ENCODE measurements at places on chromosomes 6 and 20.

DNA sequence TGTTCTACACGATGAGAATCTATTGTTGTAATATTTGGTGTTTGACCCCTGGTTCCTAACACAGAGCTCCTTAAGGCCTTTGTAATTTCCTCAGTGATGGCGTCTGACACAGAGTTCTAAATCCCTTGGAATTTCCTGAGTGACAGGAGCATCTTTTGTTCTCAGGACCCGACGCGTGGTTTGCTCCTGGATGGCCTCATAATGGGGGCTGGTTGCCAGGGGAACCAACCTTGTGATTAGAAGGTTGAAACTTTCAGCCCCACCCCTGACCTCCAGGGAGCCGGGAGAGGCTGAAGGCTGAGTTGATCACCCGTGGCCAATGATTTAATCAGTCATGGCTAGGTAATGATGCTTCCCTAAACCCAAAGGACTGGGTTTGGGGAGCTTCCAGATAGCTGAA lies 20.5 kb upstream of the ZNF133 start:
- DNase-seq, result no peak

DNA sequence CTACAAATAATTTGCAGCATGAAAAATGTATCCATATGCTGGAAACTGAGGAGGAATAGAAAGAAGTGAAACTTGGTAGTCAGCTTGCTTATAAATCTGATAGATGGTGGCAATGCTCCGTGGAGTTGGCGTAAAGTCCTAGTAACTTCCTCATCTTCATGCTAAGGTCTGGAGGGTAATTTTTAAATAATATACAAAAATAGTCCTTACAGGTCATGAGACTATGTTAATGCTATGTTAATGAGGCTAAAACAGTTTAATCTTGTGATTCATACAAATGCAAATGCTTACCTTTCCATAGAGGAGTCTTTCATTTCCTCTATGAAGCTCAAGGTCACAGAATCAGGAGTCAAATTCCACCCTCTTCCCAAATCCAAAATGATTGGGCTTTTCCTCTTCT lies 9.4 kb upstream of the CRIP3 start:
- DNase-seq, result no peak

DNA sequence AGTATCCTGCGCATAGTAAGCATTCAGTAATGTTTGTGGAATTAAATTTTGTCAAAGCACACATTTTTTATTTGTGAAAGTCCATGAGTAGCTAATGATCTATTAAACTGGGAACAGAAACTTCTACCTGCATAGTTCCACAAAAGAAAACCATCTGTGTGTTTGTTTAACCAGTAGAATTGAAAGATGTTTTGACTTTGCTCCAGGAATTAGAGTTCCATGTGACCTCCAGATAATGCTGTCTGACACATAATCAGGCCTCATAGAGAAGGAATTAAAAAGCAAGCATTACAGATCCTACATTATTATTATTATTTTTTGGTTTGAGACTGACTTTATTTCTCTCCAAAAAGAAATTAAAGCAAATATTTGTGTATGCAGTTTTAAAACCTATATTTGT lies 126.5 kb downstream of the PACRG start:
- DNase-seq, result no peak

GRCh38 chr6:43076464-43077332 lies 584 bp downstream of the PTK7 start:
- DNase-seq, result peak; percentile 55

DNA sequence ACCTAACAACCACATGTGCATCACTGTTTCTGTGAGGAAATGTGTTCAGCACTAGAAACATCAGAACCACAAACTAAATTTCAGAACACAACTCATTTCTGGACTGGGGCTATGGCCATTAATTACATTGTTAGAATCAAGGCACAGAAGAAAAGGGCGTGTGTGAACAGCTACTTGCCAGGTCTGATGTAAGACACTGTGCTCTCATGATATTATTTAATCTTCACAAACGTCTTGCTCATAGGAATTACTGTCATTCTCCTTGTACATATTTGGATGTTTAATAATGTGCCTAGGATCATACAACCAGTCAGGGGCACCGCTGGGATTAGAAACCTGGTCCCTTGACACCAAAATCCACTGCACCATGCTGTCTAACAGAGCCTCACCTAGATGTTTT lies 14.8 kb downstream of the ADGRF1 start:
- DNase-seq, result no peak

- no peak for DNase-seq
These were observed 12.1 kb downstream of the EXOC2 start for GRCh38 chr6:680666-681340.

DNA sequence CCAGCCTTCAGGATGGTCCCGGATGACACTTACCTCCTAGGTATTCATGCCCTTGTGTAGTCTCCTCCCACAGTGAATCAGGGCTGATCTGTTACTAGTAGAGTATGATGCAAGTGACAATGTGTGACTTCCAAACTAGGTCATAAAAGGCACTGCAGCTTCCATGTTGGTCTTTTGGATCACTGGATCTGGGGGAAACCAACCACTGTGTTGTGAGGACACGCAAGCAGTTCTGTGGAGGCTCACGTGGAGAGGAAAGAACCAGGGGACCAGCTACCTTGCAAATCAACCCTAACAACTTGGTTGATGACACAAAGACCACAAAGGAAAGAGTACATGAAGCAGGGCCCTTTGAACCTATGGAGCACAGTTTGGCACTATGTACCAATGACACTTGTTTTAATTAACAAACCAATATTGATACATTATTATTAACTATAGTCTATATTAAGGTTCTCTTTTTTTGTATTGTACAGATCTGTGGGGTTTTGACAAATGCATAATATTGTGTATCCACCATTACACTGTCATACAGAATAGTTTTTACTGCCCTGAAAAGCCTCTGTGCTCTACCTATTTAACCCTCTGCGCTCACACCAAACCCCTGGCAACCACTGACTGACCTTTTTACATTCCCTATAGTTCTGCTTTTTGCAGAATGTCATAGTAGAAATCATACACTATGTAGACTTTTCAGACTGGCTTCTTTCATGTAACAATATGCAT lies 16.3 kb upstream of the SDCBP2 start:
- no peak for DNase-seq

DNA sequence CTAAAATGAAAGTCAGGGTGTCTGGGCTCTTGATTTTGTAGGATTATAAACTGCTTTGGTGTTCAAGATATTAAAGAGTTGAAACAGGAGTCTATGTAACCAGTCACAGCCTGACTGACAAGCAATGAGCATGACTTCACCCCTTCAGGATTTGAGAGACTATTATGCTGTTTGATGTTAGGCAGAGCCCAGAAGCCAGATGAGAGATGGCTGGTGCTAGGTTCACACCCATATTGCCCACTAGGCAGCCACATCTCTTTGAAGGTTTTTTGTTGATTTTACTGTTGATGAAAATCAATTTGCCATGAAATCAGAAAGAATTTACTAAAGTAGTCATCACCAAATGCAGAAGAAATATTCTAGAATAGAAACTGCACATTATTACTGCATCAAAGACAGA lies 243.6 kb downstream of the KHDRBS2 start:
- no peak for DNase-seq

DNA sequence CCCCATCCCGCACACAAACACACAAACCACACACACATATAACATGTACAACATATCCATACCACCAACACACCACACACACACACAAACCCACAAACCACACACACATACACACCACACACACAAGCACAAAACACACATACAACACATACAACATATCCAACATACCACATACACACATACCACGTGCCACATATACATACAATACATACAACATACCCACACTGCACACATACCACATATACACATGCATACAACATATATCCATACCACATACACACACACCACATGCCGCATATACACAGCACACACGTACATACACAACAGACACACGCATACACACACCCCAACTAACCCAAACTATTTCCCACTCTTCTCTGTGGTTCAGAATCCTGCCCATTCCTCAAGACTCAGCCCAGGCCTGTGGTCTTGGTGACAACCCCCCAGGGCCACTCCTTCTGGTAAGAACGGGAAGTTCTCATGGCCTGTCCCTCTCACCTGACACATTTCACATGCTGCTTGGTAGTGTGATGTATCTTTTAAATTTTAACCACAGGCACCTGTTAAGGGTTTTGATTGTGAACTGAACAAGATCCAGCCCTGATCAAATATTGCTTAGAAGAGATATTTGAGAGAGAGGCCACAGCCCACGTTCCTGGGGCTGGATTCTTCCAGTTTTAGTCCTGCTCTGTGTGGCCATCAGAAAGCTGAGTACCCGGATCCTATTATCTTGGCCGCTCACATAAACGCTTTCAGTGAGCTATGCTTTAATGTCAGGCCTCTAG lies 55.9 kb upstream of the KCNK16 start:
- no peak for DNase-seq

DNA sequence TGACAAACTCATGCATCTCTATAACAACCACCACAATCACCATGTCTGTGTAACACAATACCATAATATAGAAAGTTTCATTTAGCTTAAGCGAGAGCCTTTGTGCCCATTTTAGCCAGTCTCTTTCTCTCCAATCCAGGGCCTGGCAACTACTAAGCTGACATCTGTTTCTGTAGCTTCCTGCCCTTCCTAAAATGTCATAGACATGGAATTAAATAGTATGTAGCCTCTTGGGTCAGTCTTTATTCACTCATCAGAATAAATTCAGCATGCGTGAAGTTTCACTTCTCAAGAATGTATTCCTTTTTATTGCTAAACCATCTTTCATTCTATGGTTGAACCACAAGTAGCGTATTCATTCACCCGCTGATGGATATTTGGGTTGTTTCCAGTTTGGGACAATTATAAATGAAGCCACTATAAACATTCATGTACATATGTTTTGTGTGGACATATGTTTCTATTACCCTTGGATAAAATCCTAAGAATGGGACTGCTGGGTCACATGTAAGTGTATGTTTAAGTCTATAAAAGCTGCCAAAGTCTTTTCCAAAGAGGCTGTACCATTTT lies 1.7 kb upstream of the TREM2 start:
- DNase-seq, result no peak

GRCh38 chr6:143958839-143959399 lies 49.1 kb downstream of the PLAGL1 start:
- no peak for DNase-seq

DNA sequence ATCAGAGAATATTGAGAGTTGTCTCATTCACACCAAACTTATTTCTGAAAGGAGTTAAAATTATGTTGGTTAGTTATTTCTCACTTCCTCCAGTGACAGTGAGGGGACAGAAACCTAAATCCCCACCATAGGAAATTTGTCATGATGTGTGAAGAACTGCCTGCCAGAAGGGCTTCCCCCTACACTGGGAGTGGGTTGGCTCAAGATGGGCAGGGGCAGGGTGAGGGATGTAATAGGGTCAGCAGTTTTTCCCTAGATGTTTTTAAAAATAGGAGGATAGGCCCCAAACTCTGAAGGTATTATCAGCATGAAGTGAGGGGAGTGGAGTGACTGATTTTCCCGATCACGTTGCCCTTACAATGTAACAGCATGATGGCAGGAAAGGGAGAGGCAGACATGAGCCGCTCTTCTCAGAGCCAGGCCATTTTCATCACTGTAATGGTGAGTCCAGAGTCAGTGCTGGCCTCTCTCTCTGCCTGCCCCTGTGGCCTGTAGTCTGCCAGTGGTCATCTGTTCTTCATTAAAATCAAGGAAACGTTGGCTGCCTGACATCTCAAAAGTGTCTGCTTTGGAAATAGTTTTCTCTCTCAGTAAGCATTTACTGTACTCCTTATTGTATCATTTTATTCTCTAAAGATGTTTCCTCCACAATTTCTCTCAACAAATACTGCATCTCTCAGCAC lies 59.8 kb upstream of the SYNJ2 start:
- peak; percentile 50 for DNase-seq

DNA sequence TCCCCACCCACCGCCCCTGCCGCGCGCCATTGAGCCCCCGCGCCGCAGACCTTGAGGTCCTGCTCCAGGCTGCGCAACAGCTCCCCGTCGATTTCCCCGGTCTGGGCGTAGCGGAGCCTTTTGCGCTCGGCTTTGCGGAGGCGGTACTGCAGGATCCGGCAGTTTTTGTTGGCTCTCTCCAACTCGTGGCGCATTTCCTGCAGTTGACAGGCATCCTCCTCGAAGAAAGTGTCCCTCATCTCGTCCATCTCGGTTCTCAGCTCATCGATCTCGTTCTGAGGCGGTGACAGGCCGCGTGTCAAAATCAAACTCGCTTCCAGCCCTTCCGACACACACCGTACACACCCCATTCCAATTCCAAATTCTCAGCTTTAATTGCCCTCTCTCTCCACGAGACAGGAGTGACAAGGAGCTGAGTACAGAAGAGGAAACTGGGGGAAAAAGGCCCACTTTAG lies 4.3 kb downstream of the MTCL3 start:
- DNase-seq, result peak; percentile 49

GRCh38 chr20:41344477-41344876 lies 3.9 kb downstream of the LPIN3 start:
- no peak for DNase-seq

DNA sequence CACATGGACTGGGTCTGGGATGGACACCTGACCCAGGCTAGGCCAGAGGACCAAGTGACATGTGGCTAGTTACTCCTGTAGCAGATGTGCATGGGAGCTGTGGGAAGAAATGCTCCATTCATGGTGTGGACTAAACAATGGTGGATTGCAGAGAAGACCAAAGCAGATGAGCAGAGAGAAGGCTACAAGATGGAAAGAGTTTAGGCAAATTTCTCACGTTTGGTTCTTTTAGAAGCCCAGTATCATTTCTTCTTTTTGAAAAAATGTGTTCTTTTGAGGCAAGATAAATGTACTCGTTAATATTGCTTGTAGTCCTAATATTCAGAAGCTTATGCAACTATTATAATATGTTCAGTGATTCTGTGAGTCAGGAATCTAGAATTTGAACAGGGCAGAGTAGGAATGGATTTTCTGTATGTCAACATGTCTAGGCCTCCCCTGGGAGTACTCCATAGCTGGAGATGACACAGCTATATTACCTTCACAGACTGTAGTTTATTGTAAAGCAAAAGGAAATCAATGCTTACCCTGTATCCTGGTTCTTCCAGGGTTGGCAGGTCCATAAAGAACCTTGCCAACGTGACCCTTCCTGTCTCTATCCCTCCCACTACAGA lies 2.3 kb upstream of the BTN2A1 start:
- peak; percentile 22 for DNase-seq

- no peak for DNase-seq
These were observed 11.7 kb upstream of the SIRPG start for GRCh38 chr20:1669304-1669703.

Data from fibroblast of skin of right quadriceps (primary cell).